ENCODE measurements at places on chromosomes 4 and X.

DNA sequence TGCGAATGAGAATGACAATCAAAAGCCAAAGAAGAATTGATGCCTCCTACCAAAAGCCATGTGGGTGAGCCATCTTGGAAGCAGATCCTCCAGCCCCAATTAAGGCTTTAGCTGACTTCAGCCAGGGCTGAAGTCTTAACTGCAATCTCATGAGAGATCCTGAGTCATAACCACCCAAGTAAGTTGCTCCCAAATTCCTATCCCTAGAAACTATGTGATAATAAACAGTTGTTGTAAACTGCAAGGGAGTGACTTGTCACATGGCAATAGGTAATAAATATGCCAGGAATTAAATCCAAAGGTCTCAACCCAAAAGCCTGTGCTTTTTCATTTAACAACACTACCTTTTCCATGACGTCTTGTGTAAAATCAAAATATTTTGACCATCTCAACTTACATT, 154.2 kb upstream of the TBL1X start:
- DNase-seq = peak; percentile 76

DNA sequence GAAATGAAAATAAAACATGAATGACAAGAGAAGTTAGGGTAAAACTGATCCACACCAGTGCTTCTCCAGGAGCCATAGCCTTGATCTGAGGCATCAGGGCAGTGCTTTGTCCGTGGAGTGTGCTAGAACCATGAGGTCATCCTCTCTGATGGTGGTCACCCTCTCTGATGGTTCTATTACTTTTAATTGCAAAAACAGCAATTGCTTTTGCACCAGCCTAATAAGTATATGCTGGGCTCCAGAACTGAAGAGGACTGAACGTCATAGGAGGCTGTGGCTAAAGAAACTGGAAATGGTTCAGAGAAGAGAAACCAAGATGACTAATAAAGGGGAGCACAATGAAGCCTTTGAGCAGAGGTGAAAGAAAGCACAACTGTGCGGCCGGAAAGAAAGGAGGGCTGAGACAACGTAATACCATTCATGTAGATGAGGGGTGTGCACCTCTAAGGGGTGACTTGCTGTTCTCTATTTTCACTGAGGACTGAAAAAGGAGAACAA, 17.0 kb upstream of the TMEM154 start:
- no peak for DNase-seq

- DNase-seq = no peak
These were observed 74.4 kb downstream of the RTL5 start for GRCh38 chrX:72057331-72057730.

DNA sequence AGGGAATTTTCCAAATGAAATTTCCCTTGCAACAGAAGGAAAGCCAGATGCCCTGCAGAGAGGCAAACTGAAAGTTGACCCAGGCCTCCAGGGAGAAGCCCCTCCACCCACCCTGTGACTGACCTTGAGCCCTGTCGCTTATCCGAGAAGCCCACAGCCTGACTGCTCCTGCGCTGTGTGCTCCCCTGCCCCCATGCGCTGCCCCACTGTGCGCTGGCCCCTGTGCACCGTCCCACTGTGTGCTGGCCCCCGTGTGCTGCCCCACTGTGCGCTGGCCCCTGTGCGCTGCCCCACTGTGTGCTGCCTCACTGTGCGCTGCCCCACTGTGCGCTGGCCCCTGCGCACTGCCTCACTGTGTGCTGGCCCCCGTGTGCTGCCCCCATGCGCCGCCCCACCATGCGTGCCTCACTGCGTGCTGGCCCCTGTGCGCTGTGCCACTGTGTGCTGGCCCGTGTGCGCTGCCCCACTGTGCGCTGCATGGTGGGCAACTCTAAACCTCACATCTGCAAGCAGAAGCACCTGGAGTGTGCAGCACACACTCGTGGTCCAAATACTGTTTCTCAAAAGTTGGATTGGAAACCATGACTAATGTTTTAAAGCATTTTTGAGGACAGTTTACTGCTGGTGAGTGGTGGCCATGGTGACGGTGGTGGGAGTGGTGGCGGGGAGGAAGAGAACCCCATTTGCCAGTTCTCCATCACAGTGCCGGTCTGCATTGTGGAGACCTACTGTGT, 8.3 kb upstream of the GRPEL1 start:
- peak; percentile 48 for DNase-seq

GRCh38 chr4:60656171-60656570, 544.0 kb upstream of the ADGRL3 start:
- peak; percentile 37 for DNase-seq

GRCh38 chrX:68114573-68115129, 318.6 kb downstream of the OPHN1 start:
- peak; percentile 13 for DNase-seq

DNA sequence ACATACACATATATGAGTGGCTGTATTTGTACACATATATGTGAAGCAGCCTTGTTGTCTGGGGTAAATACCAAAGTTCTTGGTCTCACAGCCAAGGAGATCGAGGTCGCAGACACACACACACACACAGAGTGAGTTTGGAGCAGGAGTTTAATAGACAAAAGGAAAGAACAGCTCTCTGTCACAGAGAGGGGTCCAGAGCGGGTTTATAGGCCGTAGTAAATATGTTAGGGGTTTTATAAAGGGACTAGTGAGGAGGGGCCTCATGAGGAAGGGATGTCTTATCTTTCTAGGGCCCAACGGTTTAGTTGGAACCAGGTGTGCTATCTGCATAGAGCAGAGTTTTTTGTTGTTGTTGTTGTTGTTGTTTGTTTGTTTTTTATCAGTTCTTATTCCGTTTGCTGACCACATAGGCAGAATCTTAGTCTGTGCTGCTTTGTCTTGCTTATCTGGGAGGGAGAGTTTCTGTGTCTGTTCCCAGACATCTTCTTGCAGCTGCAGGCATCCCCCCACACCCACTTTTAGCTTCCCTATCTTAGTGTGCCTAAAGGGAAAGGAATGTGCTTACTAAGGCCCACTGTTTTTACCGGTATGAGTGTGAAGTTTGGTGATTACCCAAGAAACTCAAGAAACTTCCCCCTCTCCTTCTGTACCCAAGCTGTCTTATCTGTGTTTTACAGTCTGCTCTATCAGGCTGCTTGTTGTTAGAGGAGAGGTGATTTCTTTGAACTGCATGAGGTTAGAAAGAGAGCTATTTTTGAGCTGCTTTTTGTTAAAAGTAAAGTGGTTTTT, 91.9 kb downstream of the TENT5D start:
- no peak for DNase-seq

GRCh38 chr4:141155586-141155985, 22.3 kb upstream of the RNF150 start:
- peak; percentile 43 for DNase-seq

DNA sequence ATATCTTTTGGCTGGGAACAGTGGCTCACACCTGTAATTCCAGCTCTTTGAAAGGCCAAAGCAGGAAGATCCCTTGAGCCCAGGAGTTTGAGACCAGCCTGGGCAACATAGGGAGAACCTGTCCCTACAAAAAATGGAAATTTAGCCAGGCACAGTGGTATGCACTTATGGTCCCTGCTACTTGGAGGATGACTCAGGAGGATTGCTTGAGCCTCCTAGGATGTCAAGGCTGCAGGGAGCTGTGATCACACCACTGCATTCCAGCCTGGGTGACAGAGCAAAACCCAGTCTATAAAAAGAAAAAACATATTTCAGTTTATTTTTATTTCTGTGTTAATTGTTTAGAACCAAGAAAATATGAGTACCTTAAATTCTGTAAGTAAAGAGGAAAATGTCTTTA, 123.7 kb downstream of the CBR4 start:
- peak; percentile 92 for DNase-seq

GRCh38 chr4:24686866-24687692, 102.7 kb upstream of the DHX15 start:
- DNase-seq = no peak

DNA sequence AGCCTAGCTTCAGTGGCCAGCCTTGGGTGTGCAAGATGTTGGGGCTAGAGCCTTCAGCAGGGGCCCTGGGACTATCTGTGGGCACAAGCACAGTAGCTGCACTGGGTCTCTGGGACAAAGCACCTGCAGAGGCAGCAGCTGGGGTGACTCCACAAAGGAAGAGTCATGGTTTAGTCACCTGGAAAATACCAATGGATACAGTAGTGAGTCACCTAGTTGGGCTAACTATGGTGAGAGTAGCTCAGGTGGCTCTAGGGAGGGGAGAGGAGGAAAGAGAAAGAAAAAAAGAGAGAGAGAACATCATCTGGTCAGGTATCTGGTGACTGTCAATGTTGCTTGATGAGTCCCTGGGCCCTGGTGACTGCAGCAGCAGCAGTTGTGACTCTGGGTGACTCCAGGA, 72.9 kb upstream of the SPIN4 start:
- no peak for DNase-seq

- DNase-seq = no peak
These were observed 486.5 kb downstream of the ARAP2 start for GRCh38 chr4:35757836-35758235.

GRCh38 chr4:40789771-40790170, 40.0 kb downstream of the NSUN7 start:
- no peak for DNase-seq

DNA sequence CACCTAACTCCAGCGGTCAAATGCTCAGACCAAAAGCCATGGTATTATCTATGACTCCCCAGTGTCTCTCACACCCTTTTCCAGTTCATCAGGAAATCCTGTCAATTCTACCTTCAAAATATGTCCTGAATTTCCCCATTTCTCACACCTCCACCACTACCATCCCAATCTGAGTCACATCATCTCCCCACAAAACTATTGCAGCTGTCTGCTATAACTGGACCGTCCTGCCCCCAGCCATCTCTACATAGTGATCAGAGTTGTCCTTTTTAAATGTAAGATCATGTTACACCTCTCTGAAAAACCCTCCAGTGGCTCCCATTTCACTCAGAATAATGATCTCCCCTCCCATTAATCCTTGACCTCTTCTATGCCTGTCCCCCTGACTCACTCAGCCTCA, 6.8 kb upstream of the ODAPH start:
- no peak for DNase-seq

GRCh38 chr4:182179105-182179504, 64.1 kb upstream of the TENM3 start:
- DNase-seq = peak; percentile 47

GRCh38 chr4:147246096-147246495, 234.8 kb upstream of the EDNRA start:
- DNase-seq = no peak

- peak; percentile 0 for DNase-seq
These were observed 44.1 kb upstream of the MBNL3 start for GRCh38 chrX:132532913-132533312.

GRCh38 chr4:150006197-150006596, 72.0 kb upstream of the DCLK2 start:
- DNase-seq = peak; percentile 77

- no peak for DNase-seq
These were observed 607 bp upstream of the SCOC start for GRCh38 chr4:140372751-140373327.

- DNase-seq = no peak
These were observed 755.4 kb downstream of the SH3BGRL start for GRCh38 chrX:81957318-81957717.

DNA sequence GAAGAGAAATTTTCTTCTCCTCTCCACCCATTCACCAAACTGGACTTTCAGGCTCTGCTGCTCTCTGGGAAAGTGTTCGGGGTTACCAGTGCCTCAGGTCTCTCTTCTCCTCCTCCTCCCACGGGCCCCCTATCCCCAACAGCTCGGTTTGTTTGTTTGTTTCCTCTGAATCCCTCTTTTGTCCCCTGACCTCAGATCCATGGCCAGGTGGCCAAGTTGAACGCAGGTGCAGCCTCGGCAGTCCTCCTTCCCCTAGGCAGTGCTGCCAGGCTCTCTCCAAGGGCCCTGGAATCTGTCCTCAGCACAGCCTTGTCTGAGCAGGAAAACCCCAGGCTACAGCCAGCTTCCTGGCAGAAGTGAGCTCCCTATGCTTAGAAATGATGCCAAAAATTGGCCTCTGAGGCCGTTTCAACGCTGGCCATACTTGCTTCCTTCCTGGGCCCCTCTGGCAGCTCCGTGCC, 60.0 kb downstream of the FHDC1 start:
- DNase-seq = no peak

DNA sequence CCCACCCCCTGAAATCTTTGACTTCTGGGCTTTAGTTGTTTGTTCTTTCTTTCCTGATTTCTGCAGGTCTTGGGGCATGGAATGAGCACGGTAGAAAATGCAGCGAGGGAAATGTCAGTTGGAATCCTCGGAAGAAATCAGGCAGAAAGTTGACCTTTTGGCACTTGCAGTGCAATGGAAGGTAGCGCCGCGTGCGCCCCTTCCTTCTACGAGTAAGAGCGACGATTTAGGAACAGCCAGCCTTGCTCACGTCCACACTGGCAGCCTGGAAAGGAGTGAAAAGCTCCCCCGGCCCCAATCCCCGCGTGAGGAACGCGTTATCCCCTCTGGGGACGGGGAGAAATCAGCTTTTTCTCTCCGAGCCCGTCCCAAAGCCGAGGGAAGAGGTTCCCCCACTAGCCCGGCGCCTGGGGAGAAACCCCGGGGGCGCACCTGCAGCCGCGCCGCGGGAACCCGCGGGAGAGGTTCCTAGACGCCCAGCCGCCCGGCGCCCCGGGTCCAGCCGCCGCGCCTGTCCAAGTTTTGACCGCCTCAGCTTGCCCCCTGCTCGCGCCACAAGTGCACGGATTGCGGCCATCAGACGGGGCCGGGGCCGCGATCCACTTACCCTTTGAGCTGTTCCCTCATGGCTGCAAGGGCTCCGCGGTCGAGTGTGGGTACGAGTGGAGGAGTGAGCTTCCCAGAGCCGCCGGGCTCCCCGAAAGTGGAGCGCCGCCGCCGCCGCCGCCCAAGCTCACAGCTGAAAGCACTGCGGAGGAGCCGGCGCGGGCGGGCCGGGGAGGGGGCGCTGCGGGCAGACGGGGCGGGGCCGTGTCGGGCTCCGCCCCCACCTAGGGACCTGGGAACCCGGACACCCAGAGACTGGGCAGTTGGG, 194.6 kb upstream of the FTHL17 start:
- DNase-seq = peak; percentile 51

DNA sequence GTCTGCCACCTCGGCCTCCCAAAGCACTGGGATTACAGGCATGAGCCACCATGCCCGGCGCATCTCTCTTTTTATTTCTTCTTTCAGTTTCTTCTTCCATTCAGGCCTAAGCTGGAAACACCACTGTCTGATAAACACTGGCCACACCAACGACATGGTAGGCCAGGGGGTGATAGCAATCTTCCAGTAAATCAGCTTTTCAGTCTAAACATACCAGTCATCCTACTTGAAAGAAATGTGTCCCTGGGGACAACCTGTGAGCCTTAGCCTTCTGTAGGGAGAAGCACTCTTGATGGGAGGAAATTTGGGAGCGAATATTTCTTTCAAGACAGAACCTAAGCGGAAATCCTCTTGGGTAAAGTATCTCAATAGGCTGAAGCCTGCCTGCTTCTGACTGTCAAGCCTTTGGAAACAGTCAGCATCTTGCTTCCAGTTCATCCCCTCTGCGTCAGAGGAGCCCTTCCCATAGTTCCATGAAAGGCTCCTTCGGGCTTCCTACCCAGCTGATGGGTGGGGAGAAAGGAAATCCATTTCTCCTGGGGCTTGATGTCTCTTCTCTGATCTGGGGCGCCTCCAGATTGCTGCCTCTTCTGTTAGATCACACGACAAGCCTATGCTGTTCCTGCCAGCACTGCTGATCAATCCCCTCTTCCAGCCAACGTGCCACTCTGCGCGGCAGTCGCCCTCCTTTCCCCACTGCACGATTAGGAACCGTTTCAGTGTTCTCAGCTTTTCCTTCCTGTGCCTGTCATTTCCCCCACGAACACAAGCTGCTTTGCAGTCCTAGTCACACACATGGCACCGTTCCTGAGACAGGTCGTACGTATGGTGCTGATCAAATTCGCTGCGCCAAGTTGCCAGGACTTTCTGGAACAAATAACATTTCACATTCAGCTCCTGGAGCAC, 49.5 kb upstream of the CBR4 start:
- peak; percentile 48 for DNase-seq

All from EH (cell line).